ENCODE measurements at places on chromosomes 11 and 22. TPM values are rescaled to one million over a fixed set of nuclear protein-coding genes. Genes with fewer than 3 reads are reported as not detected.

GRCh38 chr22:26660961-26661578 lies 3.7 kb downstream of the MIAT start:
- H3K4me1 ChIP-seq: peaks cover 17% of the 10 kb centered on the region
- no peak overlapping the region for H3K27ac ChIP-seq
- H3K4me3 ChIP-seq: no peak overlapping the region
- H3K27me3 ChIP-seq: peaks cover 43% of the 10 kb centered on the region
- no peaks in the 10 kb centered on the region for H3K36me3 ChIP-seq

DNA sequence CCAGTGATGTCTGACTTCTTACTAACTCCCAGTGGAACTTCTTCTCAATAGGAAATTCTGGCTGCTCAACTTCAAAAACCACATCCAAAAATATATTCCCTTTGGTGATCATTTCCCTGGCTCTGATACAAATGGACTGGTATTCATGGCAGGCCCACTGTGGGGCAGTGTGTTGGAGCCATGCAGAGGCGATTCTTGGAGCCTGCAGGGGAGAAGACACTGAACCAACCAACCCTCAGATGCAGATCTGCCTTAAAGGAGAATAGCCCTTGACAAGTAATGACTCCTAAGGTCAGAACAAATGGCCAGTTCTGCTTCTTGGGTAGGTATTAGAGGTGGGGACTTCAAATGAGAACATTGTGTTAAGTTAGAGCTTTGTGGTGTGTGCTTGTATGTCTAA lies 12.2 kb downstream of the OR4D9 start:
- H3K4me3 ChIP-seq: no peak overlapping the region
- no peaks in the 10 kb centered on the region for H3K36me3 ChIP-seq
- H3K27me3 ChIP-seq: peaks cover 20% of the 10 kb centered on the region
- no peak overlapping the region for H3K27ac ChIP-seq
- H3K4me1 ChIP-seq: peaks cover 3% of the 10 kb centered on the region

GRCh38 chr11:6746086-6746618 lies 25.6 kb downstream of the OR2AG2 start:
- H3K27ac ChIP-seq: no peak overlapping the region
- H3K36me3 ChIP-seq: no peaks in the 10 kb centered on the region
- no peak for DNase-seq
- H3K4me3 ChIP-seq: no peak overlapping the region
- peaks cover 19% of the 10 kb centered on the region for H3K27me3 ChIP-seq
- no peaks in the 10 kb centered on the region for H3K4me1 ChIP-seq

DNA sequence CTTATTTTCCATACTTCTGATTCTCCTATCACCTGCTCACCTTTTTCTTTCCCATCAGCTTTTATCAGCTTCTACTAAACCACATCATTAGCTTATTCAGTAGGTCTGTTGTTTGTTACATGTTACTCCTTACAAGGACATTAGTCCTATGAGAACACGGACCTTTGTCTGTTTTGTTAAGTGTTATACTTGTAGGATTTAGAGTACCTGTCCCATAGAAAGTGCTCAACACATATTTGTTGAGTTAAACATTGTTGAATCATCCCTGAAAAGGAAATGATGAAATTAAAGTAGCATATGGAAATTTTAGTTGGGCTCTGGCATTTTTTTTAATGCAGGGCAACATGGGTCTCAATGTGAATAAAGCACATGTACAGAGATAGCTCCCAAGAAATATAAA lies 222.1 kb upstream of the CARD18 start:
- peaks cover 35% of the 10 kb centered on the region for H3K4me1 ChIP-seq
- DNase-seq: no peak
- no peak overlapping the region for H3K27ac ChIP-seq
- no peaks in the 10 kb centered on the region for H3K27me3 ChIP-seq
- peaks cover 6% of the 10 kb centered on the region for H3K36me3 ChIP-seq
- H3K4me3 ChIP-seq: no peak overlapping the region

- no peak overlapping the region for H3K4me3 ChIP-seq
- no peaks in the 10 kb centered on the region for H3K36me3 ChIP-seq
- H3K27me3 ChIP-seq: no peaks in the 10 kb centered on the region
- no peaks in the 10 kb centered on the region for H3K4me1 ChIP-seq
- no peak for DNase-seq
- H3K27ac ChIP-seq: no peak overlapping the region
These were observed 716.4 kb downstream of the KCNA4 start for GRCh38 chr11:29300420-29300819.

Gene TUB
- 53.4 TPM for total RNA-seq

Data from mesothelial cell of epicardium (in vitro differentiated cells).